ENCODE measurements at places on chromosomes 7 and 10.
A peak's percentile ranks its signal among the peaks of the same experiment; 100 is the strongest.

GRCh38 chr10:31036209-31036608 is 4.5 kb upstream of the ZNF438 start:
- no peak for DNase-seq

- DNase-seq = peak; percentile 37
Observed at GRCh38 chr10:75099952-75100763, 11.3 kb upstream of the SAMD8 start.

DNA sequence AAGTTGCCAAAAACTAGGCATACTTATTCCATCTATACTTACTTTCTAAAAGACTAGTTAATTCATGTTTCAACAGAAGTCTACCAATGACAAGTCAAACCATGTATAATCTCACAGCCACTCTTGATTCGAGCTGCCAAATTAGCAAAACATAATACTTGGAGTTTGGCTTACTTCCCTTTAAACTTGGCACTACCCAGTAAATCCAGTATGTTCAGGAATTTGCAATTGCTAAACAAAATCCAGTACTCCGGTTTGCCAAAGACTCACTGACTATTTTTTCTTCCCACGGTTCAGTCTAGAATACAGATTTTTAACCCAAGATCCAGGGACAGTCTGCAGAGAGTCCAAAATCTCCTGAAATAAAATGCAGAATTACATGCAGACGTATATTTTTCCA is 4.6 kb downstream of the OAT start:
- DNase-seq = no peak

DNA sequence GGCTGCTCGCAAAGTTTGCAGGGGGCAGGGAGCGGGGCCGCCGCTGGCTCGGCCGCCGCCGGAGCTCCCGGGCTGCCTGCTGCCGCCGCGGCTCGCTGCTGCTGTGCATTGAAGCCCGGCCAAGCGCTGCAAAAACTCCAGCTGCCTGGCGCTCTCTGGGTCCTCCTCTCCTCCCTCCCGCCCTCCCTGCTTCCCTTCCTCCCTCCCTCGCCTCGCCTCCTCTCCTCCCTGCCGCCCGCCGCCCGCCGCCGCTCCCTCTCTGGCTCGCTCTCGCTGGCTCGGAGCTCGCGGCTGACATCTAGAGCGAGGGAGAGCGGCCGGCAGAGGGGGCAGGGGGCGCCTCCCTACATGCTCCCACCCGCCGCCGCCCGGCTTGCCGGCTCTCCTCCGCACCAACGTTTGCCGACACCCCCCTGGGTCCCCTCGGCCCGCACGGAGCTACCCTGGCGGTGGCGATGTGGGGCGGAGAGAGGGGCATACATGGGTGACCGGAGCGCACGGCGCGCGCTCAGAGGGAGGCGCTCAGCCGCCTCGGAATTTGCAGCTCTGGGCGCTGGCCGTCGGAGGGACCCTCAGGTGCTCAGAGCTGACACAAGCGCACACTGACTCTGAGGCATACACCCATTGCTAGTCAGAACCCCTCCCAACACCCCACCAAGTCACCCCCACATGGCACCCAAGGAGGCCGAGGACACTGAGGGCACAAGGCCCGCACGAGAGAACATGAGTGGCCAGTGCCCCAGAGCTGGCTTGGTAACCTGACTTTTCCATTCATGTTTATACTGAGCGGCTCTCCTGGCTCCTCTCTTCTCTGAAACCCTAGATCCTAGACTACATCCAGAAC is 1.2 kb upstream of the PLXNA4 start:
- DNase-seq = no peak

- DNase-seq = no peak
Observed at GRCh38 chr10:15227611-15228372, 59.3 kb upstream of the NMT2 start.

GRCh38 chr7:149214020-149214720 is 18.8 kb downstream of the ZNF282 start:
- DNase-seq = no peak

GRCh38 chr10:106618646-106619045 is 545.9 kb downstream of the SORCS1 start:
- DNase-seq = no peak

DNA sequence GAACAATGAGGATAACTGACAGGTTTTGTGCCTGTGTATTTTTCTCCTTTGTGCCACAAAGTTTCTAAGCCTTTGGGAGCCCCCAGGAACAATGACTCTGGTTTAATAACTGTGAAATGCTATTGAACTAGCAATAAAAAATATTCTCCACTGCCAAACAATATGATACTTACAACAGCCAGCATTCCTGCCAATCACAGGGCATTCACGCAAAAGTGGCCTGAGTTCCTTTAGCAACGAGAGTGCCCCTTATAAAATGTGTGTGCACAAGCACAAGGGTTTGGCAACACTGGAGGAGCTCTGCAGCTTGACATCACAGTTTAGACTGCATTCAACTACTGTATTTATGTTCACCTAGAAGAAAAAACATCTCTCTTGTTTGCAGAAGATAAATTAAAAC is 412.9 kb upstream of the NFE2L3 start:
- no peak for DNase-seq

DNA sequence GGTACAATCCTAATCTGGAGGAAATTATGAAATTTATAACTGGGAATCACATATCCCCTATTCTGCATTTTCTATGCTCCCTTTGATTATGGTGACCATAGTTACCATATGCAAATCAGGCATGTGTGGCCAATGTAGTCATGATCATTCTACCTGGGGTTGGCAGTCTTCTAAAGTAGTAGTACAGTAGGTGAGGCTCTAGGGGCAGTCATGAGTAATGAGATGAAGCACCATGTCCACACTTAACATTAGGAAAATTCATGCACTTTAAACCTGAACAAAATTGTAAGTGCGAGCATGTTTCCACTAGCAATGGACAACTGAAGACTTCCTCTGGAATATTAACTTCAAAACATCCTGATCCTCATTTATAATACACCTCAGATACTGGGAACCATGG is 545.9 kb downstream of the SUGCT start:
- DNase-seq = peak; percentile 64

DNA sequence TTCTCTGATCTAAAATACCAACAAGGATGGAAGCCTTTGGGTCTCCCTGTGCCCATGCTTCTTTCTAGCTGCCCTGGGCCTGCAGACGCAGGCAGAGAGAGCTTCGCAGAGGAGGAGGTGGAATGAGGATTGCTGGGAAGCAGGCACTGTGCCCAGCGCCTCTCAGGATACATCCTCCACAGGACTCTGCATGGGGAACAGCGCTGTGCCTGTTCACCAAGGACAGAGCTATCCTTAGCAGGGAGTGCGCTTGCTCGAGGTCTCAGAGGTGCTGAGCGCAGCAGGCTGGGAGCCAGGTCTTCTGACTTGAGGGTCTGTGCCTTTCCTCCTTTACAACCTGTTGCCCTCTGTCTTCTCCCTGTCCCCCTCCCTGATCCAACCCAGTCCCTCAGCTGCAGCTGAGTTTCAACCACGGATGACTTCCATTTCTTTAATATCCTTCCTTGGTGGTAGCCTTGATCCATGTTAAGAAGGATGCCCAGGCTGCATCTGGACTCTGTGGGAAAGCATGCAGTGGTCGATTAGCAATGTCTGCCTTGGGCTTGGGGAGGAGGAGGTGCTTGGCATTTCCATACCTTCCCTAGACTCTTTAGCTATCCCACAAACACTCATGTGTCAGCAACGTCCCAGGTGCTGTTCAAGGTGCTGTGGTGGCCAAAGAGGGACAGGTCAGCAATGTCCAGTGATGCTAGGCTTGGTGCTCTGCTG is 219.6 kb upstream of the GPR26 start:
- no peak for DNase-seq

GRCh38 chr7:128210590-128211570 is 30.2 kb upstream of the LEP start:
- DNase-seq = no peak

- DNase-seq = no peak
Observed at GRCh38 chr10:90969121-90969534, 48.2 kb upstream of the ANKRD1 start.

- no peak for DNase-seq
Observed at GRCh38 chr10:6929148-6929830, 349.2 kb upstream of the PRKCQ start.
